ENCODE measurements at places on chromosomes 1 and 21. TPM values are rescaled to one million over a fixed set of nuclear protein-coding genes. Genes with fewer than 3 reads are reported as not detected.

- DNase-seq = no peak
These were observed 442.1 kb upstream of the NR5A2 start for GRCh38 chr1:199585392-199585791.

GRCh38 chr1:210920258-210920657, 213.7 kb downstream of the KCNH1 start:
- no peak for DNase-seq

GRCh38 chr1:203252678-203253077, 23.2 kb upstream of the CHIT1 start:
- DNase-seq = no peak

DNA sequence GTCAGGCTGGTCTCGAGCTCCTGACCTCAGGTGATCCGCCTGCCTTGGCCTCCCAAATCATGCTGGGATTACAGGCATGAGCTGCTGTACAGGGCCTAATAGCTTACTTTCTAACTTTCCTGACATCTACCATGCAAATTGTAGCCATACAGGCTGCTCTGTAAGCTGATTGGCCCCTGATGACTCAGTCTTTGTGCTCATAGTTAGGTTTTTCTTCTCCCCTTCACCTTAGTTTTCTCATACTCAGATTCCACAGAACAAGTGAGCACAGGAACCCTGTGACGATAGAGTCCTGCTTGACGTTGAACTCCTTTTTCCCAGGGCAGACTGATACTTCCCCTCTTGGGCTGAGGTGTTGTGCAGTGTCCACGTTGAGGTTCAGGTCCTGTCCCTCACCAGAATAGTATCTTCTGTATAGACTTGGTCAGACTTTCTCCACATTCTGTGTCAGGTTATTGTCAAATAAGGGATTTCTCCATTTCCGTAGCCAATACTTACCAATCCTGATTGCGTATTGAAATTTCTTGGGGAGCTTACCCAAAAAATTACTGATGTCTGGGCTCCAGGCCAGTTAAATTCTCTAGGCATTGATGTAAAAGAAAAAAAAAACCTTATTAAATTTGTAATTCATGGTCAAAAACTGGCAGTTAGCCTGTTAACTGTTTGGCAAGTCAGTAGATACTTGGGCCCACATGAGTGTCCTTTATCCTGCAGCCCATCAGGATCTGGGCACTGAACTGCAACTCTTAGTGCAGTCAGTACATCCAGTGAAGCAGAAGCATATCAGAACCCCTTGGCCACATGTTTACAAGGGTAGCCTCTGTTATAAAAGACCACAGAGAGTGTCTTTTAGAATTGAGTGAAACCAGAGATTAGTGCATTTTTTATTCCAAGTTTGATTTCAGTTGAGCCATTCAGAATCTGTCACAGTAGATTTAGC, 118.2 kb downstream of the DYRK1A start:
- DNase-seq = no peak

The IFNLR1 gene
- under 0.01 TPM for total RNA-seq

All from fibroblast of villous mesenchyme (primary cell).